ENCODE measurements at places on chromosomes 4 and X.

GRCh38 chr4:57083090-57083489, 27.1 kb downstream of the IGFBP7 start:
- no peak for DNase-seq

DNA sequence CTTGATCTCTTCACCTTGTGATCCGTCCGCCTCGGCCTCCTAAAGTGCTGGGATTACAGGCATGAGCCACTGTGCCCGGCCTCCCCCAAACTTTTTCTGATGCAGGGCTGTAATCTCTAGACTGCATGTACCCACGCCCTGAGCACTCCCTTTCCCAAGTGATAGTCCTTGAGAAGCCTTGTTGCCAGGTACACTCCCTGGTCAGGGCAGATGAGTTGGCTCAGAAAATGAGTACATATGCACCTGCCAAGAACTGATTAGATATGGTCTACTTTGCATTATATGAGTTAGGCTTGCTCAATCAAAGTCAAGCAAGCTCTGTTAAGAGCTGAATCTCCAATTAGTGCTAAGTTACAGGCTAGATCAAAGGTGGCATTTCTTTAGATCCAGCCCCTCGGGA, 20.3 kb downstream of the APOO start:
- DNase-seq = no peak

GRCh38 chr4:105145156-105145902, 1.3 kb upstream of the TET2 start:
- no peak for DNase-seq

- DNase-seq = no peak
Observed at GRCh38 chrX:26597981-26598380, 382.0 kb downstream of the MAGEB5 start.

GRCh38 chr4:13344216-13344615, 139.9 kb downstream of the RAB28 start:
- DNase-seq = no peak

DNA sequence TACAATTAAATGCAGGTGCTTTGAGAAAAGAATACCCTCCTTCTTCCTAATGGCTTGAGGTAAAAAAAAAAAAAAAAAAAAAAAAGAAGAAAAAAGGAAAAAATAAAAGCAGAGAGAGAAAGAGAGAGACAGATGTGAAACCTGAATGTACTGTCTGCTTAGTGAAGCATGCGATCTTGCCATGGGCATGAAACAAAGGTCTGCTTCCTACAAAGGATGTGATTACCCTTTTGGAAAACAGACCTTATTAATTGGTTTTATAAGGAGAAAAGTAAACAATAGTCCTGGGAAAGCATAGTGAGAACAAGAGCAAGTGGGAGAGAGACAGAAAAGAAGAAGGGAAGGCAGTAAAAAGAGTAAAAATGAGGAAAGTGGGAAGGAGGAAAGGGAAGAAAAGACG, 526.1 kb upstream of the PABPC4L start:
- no peak for DNase-seq
